ENCODE measurements at places on chromosomes 4 and X.

- DNase-seq: no peak
These were observed 207.0 kb downstream of the LDB2 start for GRCh38 chr4:16691450-16691849.

- DNase-seq: no peak
These were observed 1499.7 kb upstream of the AGA start for GRCh38 chr4:178941975-178942374.

DNA sequence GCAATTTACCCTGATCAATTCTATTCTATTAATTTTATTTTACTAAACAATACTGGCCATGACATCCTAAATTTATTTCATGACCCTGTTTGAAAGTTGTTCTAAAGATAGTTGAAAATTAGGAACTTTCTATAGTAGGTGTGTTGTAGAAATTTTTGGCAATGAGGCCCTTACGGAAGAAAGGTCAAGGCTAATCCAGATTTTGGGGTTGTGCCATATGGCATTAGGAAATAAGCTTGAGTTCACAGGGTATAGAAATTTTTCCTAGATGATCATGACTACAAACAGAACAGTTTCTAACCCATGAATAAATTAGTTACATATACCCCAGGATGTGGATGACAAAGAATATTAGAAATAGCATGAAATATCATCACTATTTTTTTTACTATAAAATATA is 7.8 kb upstream of the ALB start:
- DNase-seq: no peak

- DNase-seq: no peak
These were observed 47.0 kb upstream of the ANXA10 start for GRCh38 chr4:168045354-168045753.

- DNase-seq: no peak
These were observed 12.8 kb downstream of the AIMP1 start for GRCh38 chr4:106329041-106329618.

- DNase-seq: no peak
These were observed 23.3 kb downstream of the RNF212 start for GRCh38 chr4:1090036-1090435.

DNA sequence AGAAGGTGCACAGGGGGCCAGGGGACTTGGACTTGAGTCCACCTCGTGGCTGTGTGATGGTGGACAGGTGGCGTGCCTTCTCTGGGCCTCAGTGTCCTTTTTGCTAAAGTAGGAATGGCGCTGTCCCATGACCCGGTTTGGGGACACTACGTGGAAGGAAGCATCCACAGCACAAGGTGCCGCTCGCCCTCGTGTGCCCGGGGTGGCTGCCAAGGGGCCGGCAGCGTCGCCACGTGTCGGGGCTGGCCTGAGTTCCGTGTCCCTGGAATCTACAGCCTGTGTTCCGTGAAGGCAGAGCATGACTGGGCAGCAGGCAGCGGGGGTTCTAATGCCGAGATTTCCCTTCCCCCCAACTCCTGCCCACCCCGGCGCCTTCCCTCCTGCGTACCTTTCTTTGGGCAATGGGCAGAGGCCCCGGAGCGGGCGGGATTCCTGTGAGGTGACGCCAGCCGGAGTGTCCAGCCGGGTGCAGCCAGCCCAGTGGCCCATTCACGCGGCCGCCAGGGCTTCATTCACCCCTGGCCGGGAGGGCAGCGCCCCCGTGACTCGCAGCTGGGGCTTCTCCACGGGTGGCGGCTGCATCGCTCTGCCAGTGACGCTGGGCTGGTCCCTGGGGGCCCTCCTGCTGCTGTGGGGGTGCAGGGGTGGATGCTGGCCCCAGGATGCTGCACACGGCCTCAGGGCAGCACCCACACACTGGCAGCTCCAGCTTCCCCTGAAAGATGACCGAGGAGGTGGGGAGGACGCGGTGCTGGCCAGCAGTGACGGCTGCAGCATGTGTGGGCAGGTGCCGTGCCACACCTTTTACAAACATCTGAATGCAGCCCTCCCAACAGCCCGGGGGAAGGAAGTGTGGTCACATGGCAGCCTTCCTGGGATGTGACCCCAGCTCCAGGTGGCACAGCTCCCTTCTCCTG is 21.2 kb downstream of the DOK7 start:
- DNase-seq: no peak

GRCh38 chr4:66465111-66465510 is 794.8 kb upstream of the EPHA5 start:
- DNase-seq: no peak

DNA sequence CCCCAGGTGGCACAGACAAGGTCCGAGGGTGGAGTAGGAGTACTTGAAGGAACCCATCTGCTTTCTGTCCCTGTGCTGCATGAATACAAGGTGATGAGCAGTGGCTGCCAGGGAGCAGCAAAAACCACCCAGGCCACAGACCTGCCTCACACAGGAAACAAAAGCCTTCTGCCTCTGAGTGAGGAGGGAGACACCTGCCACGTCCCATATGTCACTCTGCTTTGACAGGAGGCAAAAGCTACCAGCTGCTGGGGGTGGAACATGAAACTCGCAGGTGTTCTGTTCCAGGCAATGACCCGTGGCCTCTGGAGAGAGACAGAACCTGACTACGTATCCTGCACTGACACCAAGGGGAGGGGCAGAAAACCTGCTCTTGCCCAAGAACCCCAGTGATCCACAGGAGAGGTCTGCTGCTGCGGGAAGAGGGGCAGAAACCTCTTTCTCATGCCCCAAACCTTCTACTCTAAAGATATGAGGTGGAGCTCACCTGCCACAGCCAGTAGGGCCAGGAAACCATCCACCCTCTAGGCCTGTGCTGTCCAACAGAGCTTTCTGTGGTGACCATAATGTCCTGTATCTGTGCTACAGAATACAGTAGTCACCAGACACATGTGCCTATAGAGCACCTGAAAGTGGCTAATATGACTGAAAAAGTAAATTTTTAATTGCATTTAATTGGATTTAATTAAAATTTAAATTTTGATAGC is 172.9 kb downstream of the PRDM5 start:
- no peak for DNase-seq

DNA sequence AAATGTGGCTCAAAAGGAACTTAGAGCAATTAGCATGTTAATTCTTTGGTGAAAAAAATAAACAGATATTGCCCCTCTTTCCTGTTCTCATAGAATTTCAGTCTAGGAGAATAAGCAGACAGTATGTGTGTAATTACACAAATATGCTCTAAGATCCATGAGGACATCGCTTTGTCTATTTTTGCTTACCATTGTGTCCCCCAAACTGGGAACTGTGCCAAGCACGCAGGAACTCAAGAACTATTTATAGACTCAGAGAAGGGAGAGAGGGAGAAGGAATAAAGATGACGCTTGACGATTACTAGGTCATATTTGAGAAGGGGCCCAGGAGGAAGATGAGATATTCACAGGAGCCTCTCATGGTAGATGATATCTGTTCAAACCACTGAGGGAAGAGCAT is 692.6 kb downstream of the RAB28 start:
- no peak for DNase-seq

- DNase-seq: no peak
These were observed 110.8 kb upstream of the TEX13A start for GRCh38 chrX:105331244-105331643.

- no peak for DNase-seq
These were observed 153.5 kb downstream of the SLC10A7 start for GRCh38 chr4:146368209-146368608.

DNA sequence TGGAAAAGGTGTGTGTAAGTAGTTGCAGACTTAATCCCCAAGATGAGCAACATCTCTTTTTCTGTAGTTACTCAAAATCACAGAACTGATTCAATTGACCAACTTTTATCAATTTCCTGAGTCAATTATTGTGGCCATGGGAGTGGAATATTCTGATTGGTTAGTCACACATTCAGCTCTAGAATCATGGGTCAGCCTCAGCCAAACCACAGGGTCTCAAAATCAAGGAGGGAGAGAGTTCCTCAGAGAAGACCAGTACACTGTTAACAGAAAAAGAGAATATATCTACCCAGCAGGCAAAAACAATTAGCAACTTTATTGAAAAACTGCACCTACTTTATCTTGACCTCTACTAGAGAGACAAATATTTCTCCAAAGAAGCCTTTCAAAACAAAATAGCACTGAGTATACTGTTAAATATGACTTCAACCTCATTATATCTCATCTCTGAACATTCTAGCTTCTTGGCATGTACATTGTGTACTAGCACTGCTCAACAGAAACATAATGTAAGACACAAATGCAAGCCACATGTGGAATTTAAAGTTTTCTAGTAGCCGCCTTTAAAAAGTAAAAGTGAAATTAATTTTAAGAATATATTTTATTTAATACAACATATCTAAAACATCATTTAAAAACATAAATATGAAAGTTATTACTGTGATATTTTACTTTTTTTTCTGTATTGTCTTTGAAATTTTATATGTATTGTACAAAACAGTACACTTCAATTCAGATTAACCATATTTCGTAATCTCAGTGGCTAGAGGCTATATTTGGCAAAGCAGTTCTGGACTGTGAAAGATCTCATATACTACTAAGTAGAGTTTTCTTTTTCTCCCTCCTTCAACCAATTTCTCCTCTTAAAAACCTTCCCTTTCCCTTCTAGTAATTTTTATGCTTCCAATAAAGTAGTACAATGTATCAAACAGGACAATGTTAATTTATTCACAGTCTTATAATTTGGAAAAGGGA is 11.8 kb upstream of the LCORL start:
- no peak for DNase-seq

- no peak for DNase-seq
These were observed 121.3 kb downstream of the PPARGC1A start for GRCh38 chr4:23768541-23768940.

- peak; percentile 25 for DNase-seq
These were observed 26.5 kb upstream of the XIAP start for GRCh38 chrX:123833387-123833786.
